ENCODE measurements at places on chromosomes 16 and 17.

DNA sequence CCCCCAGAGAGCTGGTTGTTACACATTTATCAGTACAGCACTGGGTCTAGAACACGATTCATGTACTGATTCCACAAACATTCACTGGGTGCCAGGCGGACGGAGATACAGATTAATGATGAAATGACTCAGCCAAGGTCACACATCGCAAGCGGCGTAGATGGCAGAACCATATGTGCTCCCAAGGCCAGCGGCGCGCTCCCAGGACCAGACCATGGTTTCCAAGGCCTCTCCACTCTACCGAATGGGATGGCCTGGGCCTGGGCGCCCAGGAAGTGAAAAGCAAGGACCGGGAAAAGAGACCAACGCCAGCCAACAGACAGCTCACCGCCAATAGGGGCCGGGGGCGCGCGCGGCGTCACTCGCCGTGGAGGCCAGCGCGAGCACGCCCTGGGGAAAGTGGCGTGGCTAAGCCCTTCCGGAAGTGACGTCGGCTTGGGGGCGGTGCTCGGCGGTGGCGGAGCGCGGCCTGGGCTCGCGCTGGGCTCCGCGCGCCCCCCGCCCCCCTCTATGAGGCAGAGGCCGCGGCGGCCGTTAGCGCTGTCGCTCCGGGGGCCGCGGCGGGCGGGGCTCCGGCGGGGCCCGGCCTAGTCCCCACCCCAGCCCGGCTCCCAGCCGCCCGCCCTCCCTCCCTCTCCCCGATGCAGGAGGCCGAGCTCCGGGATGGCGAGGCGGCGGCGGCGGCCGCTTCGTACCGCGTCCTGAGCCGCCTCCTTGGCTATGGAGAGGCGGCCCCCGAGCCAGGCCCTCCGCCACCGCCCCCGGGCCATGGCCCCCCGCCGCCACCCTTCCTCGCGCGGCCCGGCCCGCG lies at the start of gene SOCS7:
SOCS7 (plus strand) TSS at position 433 of the 811 bp plus-strand sequence; CDS start at position 642, 209 bp downstream.
- DNase-seq = peak; percentile 90

DNA sequence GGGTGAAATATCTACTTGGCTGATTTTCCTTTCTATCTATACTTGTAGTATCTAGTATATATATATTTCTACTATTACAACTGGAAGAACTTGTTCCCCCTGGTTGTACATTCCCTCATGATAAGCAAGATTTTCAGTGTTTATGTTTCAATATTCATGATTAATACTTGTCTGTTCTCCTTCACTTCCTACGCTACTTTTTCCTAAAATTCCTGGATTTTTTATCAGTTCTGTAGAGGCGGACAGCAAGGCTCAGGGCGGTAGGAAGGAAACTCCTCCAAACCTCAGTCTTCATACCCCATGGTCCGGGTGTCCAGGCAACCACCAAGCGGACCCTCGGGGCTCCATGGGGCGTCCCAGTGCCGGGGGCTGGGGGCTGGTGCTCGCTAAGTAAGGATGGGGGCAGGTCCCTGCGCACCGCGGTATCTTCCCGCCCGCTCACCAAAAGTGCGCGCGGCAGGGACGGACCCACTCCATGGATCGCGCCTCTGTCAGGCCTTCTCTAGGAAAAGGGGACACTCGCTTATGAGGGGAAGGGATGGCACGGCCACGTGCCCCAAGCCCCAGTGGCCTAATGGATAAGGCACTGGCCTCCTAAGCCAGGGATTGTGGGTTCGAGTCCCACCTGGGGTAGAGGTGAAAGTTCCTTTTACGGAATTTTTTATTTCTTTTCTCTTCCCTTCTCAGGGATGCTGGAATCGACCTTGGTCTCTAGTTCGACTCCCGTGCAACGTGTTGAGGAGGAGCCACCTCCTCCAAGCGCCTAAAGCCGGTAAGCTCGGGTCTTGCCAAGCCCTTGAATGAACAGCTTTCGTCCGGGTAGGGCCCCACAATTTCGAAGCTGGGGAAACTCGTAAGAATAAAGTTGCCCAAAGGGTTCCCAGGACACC lies 13.2 kb downstream of the ATP5PD start:
- peak; percentile 75 for DNase-seq

DNA sequence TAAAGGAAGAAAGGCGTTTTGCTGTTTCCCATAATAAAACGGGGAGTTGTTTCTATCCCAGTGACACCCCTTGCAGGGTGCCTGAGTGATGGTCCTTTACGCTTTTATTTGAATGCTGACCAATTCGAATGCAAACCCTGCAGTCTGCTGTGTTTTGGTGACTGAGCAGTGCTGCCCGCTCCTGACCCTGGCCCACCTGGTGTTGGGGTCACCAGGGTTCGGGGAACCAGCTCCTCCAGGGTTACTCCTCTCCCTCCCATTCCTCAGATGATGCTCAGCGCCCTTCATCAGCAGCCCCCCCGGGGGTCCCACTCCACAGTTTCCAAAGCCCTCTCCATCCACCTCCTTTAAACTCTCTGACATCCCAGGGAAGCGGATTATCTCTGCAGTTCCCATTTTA lies 6.0 kb downstream of the CA4 start:
- DNase-seq = no peak

GRCh38 chr16:13105427-13105826 lies 204.0 kb downstream of the SHISA9 start:
- DNase-seq = no peak

All from MM.1S (cell line).